ENCODE measurements at places on chromosomes 3 and 15.

GRCh38 chr3:43960448-43960840, 269.7 kb downstream of the ABHD5 start:
- no peak for DNase-seq

DNA sequence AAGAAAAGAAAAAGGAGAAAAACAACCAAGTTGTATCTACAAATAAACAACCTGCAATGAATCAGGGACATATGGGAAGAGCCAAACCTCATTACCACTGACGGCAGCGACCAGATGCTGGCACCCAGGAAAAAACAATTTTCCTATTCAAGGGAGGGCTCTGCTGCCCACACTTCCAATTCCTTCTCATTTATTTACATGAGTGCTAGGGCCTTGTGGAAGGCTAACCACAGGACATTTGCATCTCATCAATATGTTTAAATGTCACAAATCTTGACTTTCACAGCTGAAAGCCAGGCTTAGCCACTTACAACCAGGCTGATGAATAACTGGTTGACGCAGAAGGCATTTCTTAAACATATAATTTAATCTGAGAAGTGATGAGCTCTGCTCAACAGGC, 36.0 kb downstream of the RFTN1 start:
- DNase-seq = no peak

- no peak for DNase-seq
Observed at GRCh38 chr3:151697496-151697895, 36.2 kb upstream of the AADACL2 start.

GRCh38 chr3:66426135-66426534, 74.7 kb downstream of the LRIG1 start:
- DNase-seq = no peak

- DNase-seq = no peak
Observed at GRCh38 chr3:25037049-25037547, 391.0 kb upstream of the RARB start.

GRCh38 chr3:148223266-148223665, 474.4 kb upstream of the AGTR1 start:
- no peak for DNase-seq

DNA sequence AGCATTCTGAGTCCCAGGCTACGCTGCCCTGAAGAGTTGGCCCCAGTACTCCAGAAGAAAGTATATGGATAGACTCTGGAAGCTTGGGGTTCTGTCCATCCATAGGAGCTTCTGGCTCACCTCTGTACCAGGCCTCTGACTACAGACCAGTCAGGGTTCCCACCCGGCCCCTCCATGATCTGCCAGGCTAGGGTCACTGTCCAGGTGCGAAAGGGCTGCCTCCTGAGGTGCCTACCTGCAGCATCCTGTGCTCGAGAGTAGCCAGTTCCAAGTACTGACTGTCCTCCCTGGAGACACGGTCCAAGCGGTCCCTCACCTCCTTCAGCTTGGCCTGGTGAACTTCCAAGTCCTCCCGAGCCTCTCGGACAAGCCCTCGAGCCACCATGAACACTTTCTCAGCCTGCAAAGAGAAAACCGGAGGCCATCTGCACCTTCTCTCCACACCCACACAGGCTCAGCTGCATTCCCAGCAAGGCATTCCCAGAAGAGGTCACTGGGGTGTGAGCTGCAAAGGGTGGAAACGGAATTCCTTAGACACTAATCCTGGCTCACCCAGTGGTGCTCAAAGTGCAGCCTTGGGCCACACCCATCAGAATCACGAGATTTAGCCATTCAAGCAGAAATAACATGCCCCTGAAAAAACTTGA, 3.7 kb upstream of the PLXNB1 start:
- DNase-seq = no peak

- DNase-seq = no peak
Observed at GRCh38 chr15:26537663-26538062, 235.2 kb downstream of the GABRB3 start.

GRCh38 chr15:45187894-45188830, at the start of gene SHF:
Gene SHF (minus strand): TSS chr15:45187966. CDS start chr15:45187951, 15 bp downstream.
- no peak for DNase-seq

- DNase-seq = no peak
Observed at GRCh38 chr3:10702961-10703740, 112.9 kb upstream of the SLC6A11 start.

DNA sequence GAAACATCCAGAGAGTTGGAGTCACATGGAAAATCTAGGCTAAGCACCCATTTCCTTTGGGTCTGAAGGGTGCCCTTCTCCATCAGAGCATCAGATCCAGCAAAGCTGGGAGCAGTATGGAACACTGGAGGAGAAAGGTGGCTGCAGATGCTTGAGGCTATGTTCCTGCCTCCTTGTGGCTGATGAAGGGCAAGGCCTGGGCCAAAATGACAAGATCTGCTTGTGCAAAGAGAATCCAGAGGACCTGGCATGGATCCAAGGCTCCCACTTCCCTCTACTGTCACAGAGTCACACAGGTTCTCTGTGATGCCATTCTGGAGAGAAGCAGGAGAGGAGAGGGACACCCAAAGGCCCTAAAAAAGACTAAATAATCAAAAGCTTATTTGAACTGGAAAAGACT, 9.2 kb upstream of the ATP8B4 start:
- no peak for DNase-seq

GRCh38 chr3:120331076-120331475, 18.1 kb downstream of the LRRC58 start:
- no peak for DNase-seq

DNA sequence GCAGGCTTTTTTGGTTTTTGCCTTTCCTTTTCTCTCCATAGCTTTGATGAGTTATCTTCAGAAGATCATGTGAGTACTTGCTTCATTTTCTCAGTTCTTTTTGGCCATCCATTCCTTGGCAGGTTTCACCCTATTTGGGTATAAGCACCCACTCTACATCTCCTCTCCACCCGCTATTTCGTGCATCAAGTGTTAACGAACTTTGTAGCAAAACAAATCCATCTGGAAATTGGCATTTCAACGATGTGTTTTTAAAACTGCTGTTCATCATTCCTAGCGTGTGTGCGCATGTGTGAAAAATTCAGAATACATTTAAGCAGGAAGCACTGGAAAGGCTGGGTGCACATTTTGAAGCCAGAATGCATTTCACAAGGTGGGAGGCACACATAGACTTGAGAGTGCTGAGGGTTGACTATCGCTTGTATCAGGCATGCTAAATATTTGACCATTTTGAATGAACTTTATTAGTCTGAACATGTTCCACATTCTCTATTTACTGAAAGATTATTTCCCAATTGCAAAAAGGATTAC, 89.7 kb upstream of the FHIT start:
- no peak for DNase-seq

DNA sequence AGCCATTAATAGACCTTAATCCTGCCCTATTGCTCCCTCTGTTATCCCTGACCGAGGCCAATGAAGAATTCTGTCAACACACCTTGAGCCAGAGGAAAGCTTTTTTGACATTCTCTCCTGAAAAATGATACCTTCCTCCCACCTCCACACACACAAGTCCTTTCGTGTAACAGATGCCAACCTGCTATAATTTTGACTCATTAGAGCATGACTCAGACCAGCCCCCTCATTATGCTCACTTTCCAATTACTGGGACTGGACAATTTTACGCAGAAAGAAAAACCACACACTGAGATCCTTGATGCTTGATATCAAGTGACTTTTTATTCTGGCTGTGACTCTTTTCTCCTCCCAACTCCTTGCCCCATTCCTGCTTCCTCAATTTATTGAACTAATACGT, 50.9 kb downstream of the LSAMP start:
- no peak for DNase-seq

- DNase-seq = no peak
Observed at GRCh38 chr3:12901623-12902045, 60.3 kb upstream of the RPL32 start.

DNA sequence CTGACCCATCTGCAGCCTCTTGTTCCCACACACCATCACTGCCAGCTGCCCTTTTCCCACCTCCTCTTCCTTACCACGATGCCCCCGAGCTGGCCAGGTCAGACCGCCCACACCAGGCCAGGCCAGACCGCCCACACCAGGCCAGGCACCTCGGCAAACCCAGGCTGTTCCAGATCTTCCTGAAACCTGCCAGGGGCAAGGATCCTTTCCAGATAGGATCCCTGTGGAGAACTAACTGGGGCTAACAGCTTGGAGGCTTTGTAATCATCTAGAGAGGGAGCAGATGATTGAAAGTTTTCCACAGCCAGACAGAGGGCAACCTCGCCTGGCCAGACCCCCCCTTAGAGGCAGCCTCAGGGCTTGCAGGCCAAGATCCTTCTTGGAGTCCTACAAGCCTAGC, 287.3 kb upstream of the TLE3 start:
- no peak for DNase-seq

DNA sequence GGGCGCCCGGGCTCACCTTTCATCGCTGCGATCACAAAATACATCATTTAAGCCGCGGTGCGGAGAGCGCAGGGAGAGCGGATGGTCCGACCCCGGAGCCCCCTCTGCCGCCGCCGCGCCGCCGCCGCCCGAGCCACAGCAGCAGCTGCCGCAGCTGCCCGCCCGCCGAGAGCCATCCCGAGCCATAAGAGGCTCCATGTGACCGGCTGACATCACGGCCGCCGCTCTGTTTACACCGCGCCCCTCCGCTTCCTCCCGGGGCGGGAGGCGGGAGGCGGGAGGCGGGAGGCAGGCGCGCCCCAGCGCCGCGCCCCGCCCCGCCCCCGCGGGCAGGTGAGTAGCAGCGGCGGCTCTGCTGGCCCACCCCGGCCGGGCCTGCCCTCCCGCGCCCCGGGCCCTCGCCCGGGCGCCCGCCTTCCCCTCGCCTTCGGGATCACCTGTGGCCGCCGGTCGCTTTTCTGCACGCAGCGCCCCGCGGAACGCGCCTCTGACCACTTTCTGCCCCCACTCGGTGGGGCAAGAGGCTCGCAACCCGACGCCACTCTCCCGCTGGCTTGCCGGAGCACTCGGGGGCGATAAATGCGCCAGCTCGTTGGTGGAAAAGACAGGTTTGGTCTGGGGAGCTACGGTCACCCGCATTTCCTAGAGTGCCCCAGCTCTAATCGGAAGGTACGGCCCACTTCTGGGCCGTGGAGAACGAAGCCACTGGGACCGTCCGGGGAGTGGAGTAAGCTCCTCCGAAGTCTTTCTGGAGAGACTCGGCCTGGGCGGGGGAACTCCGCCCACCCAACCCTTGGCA, 113.6 kb upstream of the ICE2 start:
- DNase-seq = peak; percentile 67

DNA sequence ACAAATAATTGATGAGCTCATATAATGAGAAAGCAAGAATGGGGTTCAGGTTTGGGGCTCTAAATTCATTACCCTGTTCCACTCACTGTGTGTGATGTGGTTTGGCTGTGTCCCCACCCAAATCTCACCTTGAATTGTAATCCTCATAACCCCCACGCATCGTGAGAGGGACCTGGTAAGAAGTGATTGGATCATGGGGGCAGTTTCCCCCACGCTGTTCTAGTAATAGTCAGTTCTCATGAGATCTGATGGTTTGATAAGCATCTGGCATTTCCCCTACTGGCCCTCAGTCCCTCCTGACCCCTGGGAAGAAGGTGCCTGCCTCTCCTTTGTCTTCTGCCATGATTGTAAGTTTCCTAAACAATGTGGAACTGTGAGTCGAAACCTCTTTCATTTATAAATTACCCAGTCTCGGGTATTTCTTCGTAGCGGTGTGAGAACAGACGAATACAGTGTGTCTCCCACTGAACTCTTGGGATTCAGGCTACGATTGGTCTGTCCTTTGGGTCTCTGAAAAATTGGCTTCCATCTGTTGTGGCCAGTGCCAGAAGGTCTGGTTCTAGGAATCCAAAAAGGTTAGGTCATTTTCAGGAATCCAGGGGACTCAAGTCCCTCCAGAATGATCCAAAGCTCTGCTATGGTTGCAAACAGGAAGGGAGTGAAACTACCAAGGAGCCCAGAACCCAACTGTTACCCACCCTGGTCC, 87.7 kb downstream of the XXYLT1 start:
- DNase-seq = no peak

- no peak for DNase-seq
Observed at GRCh38 chr3:155302481-155302880, 9.0 kb upstream of the STRIT1 start.

DNA sequence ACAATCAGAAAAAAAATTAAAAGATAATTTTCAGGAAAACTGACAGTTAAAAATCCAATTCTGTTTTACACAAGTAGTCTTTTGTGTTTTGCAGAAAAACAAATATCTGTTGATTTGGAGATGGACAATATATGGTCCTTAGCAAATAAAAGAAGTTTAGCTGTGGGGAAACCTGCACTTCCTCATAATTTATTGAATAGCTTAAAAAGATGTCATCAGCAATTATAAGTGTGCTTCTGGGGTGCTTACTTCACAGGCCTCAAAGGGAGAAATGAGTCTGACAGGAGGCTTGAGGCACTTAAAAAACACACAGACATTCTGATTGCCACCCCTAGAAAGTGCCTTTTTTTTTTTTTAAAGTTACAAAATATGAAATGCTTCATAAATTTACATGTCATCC, 31.6 kb upstream of the CERS3 start:
- DNase-seq = no peak

DNA sequence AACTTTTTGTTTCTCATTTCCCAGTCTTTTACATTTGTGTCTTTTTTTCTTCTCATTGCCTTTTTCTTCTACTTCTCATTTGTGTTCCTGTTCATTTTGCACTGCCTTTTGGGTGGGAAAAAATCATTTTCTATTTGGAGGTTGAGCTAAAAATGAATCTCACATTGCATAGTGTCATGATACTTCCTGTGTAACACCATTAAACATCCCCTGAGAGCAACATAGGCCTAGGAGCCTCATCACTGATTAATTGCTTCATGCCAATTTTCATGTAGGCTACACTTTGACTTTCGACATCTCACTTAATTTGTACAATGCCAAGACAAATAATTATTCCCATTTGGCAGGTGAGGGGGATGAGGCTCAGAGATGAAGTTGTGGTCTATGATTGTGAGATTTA, 279.2 kb downstream of the EDEM1 start:
- DNase-seq = no peak

DNA sequence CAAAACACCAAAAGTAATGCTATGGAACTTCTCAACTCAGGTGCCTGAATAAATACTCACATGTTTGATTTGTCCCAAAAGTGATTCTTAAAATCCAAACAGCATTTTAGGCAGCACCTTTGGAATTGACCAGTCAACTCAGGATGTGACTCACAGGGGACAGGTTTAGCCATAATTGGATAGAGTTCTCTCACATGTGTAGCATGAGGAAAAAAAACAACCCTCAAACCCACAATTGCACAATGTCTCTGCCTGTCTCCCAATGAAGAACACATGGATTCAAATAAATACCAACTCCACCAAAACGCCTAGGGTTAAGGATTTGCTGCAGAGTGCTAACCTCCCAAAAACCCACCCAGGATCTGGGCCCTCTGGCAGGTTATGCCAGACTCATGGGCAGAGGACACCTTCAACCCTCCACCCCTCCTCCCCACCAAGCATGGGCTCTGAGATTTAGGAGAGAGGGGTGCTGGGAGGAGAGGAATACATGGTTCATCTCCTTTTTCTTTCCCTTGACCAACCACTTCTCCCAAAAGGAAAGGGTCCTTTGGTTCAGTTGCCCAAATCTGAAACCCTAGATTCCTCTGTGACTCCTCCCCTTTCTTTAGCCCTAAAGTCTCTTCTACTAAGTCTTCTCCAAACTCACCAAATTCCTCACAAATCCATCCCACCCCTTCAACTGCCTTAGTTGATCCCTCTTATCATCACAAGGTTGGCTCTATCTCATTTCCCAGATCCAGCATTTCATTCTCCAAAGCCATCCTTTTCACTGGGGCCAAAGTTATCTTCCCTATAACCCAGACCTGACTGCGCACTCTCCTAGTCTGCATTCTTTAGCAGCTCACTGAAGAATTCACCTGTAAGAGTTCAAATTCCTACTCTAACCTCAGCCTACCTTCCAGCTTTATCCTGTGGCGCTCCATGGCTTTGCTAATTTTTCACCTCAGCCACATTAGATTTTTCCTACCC, 7.7 kb downstream of the RYK start:
- DNase-seq = no peak

Data from stimulated activated CD8-positive, alpha-beta memory T cell treated with anti-CD3 and anti-CD28 coated beads, Interleukin-7, amount 100 ng/mL, for 1 hour (primary cell).